ENCODE measurements at places on chromosomes 1 and 21. TPM values are rescaled to one million over a fixed set of nuclear protein-coding genes. Genes with fewer than 3 reads are reported as not detected.

BCL2L15 gene
- 0.06 TPM for total RNA-seq

TSTD1 gene
- not detected for total RNA-seq

THEM5 gene
- not detected for total RNA-seq

GPR153 gene
- total RNA-seq = 6.3 TPM

ALPL gene
- 1.4 TPM for total RNA-seq

PTCH2 gene
- total RNA-seq = 0.11 TPM

TAF13 gene
- 351 TPM for total RNA-seq
